Urinary bladder (tissue), 4 donors: ENCODE measurements at places on chromosomes 3 and 15. TPM values are rescaled to one million over a fixed set of nuclear protein-coding genes. Genes with fewer than 3 reads are reported as not detected.

- no peak for DNase-seq
Measured at GRCh38 chr3:62365391-62366125, 7.8 kb downstream of the FEZF2 start.

- DNase-seq: no peak
Measured at GRCh38 chr3:66808891-66809594, 189.1 kb upstream of the KBTBD8 start.

Gene COL8A1
- total RNA-seq: 21.1 TPM

GRCh38 chr15:29129926-29130325 lies 139.7 kb downstream of the NSMCE3 start:
- no peak for DNase-seq

DNA sequence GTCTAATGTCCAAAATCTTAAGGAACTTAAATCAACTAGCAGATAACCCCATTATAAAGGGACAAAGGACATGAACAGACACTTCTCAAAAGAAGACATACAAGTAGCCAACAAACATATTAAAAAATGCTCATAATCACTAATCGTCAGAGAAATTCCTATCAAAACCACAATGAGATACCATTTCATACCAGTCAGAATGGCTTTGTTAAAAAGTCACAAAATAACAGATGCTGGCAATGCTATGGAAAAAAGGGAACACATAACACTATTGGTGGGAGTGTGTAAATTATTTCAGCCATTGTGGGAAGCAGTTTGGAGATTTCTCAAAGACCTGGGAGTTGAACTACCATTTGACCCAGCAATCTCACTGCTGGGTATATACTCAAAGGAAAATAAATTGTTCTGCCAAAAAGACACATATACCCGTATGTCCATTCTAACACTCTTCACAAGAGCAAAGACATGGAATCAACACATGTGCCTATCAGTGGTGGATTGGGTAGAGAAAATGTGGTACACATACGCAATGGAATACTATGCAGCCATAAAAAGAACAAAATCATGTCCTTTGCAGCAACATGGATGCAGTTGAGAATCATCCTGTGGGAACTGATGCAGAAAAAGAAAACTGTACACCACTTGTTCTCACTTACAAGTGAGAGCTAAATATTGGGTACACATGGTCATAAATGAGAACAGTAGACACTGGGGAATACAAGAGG lies 78.5 kb downstream of the TCF12 start:
- no peak for DNase-seq

Gene SLC38A3
- 0.63 TPM for total RNA-seq

DNA sequence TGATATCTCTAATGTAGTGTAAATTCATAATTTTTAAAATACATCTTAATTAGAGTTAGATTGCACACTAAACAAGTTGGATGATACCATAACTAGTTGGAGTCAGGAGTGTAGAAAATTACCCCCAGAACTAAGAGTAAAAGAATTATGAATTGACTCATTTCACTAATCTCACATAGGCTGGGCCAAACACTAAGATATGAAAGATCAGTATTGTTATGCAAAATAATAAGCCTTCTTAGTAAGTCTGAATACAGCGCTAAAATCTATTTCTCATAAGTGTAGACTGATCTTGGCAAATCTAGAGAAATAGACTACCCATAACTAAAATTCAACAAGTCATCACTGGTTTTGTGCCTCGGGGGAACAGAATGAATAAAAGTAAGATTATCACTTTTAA lies 979.0 kb downstream of the ROBO1 start:
- DNase-seq: no peak

Gene ADAMTSL3
- 56.9 TPM for total RNA-seq

Gene CCR9
- total RNA-seq: not detected

GRCh38 chr15:77024273-77025082 lies 29.6 kb downstream of the PSTPIP1 start:
- DNase-seq: no peak

DNA sequence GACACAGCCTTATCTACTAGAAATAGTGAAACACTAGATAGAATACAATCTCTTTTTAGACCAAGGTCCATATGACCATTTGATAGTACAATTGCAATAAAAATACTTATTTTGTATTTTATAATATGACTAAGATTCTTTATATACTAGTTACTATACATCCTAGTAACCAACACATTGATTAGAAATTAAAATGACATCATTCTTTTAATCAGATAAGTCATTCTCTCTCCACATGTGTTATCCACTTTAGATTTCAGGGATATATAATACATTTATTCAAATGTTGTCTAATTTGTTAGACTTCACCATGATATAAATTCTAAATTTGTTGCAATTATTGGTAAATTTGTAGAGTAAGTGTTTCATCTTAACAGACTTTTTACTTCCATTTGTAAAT lies 276.2 kb upstream of the DPH6 start:
- DNase-seq: no peak

- DNase-seq: no peak
Measured at GRCh38 chr3:106006571-106006970, 137.8 kb upstream of the CBLB start.

- no peak for DNase-seq
Measured at GRCh38 chr3:39232859-39233258, 40.5 kb upstream of the XIRP1 start.

Gene WDR93
- total RNA-seq: not detected

Gene RAMAC
- 38.9 TPM for total RNA-seq

Gene MYO5C
- total RNA-seq: 11.6 TPM
